BE2C (cell line): ENCODE measurements at places on chromosomes 13 and 19.

DNA sequence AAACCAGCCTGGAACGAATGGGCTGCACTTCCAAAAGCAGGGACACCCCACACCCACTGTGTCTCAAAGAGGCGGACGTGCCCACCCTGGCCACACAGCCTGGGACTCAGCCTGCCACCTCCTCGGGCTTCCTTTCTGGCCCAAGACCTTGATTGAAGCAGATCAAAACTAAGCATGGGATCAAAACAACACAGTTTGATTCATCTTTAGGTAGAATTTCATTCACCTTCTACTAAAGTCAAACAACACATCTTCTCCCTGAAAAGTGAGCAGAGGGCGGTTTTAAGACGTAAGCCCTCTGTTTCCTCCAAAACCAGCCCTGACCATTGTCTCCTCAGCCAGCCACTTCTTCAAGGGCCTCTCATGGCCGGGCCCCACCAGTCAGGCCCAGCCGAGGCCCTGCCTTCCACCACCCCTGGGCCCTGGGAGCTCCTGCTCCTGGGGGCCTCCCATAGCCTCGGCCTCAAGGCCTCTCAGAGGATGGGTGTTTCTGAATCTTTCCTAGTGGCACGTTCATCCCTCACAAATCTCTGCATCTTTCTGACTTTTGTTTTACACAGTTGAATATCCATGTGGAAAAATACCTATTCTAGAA lies 6.3 kb upstream of the F10 start:
- no peak for DNase-seq

DNA sequence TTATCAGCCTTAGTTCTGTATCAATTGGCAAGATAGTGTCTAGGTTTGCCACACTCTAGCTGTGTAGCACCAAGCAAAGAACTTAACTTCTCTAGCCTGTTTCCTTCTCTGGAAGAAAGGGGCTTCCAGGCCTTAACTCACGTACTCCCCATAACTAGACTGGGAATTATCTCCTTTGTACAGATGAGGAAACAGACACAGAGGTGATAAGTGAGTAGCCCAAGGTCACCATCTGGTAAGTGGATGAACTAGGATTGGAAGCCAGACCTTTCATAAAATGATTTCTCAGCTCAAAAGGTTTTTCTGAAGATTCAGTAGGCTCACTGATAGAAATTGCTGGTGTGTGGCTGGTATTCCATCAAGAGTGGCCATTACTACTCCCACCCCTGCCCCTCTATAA lies 3.1 kb downstream of the ZNF428 start:
- no peak for DNase-seq

DNA sequence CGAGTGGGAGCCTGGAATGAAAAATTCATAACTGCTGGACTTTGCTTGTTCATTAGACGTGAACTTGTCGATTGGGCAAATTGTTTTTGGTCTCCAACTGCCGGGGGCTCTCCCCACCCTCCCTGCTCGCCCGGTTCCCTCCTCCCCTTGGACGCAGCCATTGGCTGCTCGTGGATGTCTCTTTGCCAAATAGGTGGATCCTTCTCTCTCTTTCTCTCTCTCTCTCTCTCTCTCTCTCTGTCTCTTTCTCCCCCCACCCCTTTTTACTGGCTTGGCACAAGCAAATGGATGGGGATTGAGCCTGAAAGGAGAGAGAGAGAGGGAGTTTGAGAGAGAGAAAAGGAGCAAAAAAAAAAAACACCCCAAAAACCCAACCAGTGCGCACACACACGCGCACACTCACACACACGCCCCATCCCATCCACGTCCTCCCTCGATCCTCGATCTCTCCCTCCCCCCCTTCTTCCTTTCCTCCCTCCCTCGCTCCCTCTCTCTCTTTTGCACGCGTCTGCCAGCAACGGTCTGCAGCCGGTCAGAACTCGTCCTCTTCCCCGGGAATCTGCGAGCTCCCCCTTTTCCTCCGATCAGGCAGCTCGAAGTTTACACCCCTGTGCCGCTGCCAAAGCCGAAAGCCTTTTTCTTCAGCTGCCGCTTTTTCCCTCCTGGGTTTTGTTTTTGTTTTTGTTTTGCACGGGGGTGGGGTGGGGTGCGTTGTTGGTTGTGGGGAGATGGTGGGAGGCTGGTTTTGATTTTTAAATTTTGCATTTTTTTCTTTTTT lies 27.8 kb downstream of the NFIX start:
- DNase-seq, result peak; percentile 79

DNA sequence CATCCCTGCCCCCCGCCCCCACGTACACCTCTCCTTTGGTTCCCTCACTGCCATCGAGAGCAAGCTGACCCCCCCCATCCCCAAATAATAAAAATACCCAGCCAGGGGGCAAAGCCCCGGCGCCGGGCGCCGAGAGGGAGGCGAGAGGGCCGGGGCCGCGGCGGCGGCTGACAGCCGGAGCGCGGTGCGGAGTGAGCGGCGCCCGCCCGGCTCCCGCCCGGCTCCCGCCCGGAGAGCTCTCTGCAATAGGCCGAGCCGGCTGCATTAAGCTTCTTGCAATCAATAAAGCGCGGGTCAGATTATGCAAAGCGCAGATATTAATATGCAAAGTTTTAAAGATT lies 40.9 kb downstream of the DEDD2 start:
- no peak for DNase-seq

GRCh38 chr13:37870895-37871550 lies 1.5 kb upstream of the TRPC4 start:
- no peak for DNase-seq

- DNase-seq, result peak; percentile 76
Observed at GRCh38 chr13:27374650-27375049, 49.8 kb upstream of the GTF3A start.

DNA sequence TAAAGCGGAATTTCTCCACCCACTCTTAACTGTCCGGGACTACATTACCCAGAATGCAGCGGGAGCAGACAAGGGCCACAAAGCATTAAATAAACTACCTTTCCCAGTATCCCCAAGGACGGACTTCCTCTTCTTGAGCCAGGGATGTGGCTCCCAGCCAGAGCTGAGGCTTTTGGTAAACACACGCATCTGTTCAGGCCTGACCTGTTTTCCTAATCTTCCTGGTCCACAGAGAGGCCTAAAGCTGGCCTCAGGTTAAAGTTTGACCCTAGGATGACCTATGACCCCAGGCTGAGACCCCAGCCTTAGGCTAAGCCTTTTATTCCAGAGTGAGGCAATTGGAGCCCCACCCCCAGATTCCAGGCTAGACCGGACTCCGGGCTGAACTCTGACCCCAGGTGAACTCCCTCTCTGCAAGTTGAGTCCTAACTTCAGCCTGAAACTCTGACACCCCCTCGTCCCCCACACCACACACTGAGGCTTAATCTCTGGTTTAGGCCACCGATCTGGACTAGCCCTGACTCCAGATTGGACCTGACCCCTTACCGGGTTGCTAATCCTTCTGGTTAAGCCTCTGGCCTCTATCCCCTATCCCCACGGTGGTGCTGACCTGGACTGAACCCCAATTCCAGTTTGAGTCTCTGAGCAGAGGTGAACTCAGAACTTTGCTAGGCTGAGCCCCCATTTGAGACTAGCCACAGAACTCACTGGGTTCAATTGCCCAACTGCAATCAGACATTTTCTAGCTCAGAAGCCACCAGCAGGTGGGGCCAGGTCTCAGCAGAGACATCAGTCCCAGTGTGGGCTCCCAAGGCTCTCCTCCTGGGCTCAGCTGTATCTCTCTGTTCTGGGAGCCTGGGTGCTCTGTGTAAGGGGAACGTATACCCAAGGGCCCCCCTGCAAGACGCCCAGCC lies 750 bp upstream of the GPR108 start:
- peak; percentile 72 for DNase-seq

DNA sequence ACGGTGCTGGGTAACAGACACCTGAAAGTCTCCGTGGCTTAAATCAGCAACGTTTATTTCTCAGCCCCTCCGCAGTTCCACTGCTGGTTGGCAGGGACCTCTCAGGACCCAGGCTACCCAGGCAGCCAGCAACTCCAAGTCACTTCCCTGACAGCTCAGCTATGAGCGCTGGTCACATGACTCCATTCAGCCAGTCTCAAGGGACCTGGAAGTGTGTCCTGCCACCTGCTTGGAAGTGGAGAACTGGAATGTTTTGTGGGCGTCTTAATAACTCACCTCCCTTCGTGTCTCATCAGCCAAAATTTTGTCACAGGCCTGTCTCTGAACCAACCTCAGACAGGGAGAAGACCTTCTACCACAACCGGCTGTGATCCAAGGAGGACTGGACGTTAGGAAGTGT lies 72.8 kb downstream of the DPF1 start:
- DNase-seq, result no peak

- DNase-seq, result peak; percentile 47
Observed at GRCh38 chr19:6417713-6418561, 6.7 kb downstream of the KHSRP start.

DNA sequence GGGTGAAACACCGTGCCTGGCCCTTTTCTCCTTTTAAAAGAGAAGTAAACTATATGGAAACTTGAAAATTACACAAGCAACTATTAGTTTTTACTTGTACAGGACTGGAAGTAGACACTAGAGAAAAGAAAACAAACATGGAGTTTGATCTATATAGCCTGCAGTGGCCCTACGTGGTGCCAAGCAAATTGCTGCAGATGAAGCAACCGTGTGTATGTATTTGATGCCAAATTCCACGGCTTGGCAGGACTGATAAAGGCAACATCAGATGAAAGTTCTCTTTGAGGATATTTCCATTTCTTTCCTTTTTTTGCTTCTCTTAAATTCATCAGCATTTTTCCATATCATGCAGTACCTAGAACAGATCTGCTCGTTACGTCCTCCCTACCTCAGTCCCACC lies 49.8 kb downstream of the ATP8A2 start:
- DNase-seq, result no peak

DNA sequence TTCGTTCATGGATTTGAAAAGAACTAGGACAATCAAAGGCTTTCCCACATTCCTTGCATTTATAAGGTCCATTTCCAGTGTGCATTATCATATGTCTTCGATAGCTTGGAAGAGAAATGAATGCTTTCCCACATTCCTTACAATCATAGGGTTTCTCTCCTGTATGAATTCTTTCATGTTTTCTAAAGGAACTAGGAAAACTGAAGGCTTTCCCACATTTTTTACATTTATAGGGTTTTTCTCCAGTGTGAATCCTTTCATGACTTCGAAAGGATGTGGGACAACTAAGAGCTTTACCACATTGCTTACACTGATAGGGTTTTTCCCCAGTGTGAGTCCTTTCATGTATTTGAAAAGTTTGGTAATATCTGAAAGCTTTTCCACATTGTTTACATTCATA lies 19.8 kb downstream of the ZNF709 start:
- DNase-seq, result no peak

DNA sequence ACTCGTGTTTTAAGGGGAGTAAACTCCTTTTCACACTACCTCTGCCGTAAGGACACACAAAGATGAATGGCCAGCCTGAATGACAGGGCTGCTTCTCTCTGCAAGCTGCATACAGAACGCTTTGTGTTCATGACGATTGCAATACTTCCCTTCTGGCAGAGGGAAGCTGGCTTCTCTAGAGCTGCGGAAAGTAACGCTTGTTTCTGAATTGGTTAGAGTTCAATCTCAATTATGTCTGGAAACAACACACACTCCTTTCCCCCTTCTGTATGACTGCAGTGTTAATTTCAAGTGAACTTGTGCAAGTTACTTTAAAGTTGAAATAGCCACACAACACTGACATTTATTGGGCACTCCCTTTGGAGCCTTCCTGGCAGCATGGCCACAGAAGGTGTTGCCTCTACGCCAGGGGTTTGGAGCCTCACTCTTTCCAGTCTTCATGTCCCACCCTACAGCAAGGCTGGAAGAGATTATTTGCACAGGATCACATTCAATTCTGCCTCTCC lies 242.6 kb downstream of the NDFIP2 start:
- DNase-seq, result no peak

DNA sequence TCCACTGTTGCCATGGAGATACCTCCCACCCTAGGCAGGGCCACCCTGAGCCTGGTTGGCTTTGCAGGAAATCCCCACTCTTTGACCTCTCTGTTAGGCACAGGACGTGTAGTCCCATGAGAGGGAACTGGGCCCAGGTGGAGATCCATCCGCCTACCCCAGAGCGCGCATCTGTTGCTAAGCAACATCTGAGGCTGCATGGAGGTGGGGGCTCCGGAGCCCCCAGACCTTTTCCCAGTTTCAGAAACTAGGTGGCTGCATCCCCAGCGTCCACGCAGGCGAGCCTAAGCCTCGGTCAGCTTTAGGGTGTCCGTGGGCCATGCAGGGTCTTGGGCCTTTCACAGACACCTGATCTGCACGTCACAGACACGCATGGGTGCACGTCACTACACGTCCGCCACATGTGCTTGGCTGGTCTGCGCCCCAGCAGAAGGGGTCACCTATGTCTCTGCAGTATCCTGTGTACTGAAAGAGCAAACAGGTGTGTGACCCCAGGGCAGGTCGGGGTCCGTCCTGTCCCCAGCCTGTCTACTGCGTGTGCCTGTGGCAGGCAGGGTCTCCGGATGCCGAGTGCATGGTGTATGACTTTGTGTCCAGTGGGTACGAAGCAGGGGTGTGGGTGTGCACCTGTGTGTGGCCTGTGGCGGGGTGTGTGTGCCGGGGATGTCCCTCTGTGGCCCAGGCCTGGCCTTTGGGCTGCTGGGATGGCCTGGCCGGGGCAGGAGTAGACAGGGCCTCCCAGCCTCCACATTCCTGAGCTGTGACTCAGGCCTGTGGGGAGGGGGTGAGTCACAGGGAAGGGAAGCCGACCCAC lies 4.1 kb upstream of the CIRBP start:
- DNase-seq, result peak; percentile 64

DNA sequence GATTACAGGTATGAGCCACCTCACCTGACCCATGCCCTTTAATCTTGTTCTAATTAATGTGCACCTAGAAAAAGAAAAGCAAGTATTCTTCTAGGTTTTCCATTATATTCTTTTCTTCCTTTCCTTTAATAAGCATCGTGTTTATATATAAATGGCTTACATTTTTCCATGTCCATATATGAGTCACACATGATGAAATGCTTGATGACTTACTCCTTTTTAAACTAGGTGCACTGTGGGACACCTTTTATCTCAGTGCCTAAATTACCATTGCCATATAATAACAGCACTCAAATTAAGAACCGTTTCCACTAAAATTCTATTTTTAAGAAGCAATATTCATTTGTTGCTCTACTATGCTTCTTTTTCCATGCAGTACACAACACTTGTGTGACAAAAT lies 363.3 kb downstream of the LIG4 start:
- DNase-seq, result no peak

- DNase-seq, result no peak
Observed at GRCh38 chr13:80069374-80069773, 271.6 kb downstream of the SPRY2 start.
